ENCODE measurements at places on chromosomes 11 and 22. TPM values are rescaled to one million over a fixed set of nuclear protein-coding genes. Genes with fewer than 3 reads are reported as not detected.

- no peak overlapping the region for H3K4me3 ChIP-seq
- no peak for DNase-seq
These were observed 6.7 kb upstream of the NAV2 start for GRCh38 chr11:19705936-19706335.

GRCh38 chr11:17169876-17170275, 37.9 kb downstream of the PIK3C2A start:
- no peak for DNase-seq
- peaks cover 10% of the 10 kb centered on the region for H3K4me1 ChIP-seq
- H3K27me3 ChIP-seq, result no peaks in the 10 kb centered on the region
- no peak overlapping the region for H3K27ac ChIP-seq

DNA sequence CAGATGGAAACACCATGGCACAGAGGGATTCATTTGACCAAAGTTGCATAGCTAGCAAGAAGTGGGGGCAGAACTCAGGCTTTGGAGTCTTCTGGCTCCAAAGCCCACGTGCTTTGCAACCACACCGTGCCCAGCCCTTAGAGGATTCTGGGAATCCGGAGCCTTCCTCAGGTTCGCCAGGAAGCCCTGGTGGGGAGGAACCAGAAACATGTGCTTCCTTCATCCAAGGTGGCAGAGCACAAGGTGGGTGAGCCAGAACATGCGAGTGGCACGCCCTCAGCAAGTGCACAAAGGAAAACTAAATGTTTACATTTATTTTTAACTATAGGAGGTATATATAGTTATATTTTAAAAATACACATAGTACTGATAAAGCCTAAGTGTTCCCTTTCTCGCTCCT, 151.9 kb upstream of the NECTIN1 start:
- no peak overlapping the region for H3K27ac ChIP-seq
- H3K4me1 ChIP-seq, result peaks cover 4% of the 10 kb centered on the region
- H3K4me3 ChIP-seq, result no peak overlapping the region
- DNase-seq, result no peak
- H3K27me3 ChIP-seq, result no peaks in the 10 kb centered on the region

DNA sequence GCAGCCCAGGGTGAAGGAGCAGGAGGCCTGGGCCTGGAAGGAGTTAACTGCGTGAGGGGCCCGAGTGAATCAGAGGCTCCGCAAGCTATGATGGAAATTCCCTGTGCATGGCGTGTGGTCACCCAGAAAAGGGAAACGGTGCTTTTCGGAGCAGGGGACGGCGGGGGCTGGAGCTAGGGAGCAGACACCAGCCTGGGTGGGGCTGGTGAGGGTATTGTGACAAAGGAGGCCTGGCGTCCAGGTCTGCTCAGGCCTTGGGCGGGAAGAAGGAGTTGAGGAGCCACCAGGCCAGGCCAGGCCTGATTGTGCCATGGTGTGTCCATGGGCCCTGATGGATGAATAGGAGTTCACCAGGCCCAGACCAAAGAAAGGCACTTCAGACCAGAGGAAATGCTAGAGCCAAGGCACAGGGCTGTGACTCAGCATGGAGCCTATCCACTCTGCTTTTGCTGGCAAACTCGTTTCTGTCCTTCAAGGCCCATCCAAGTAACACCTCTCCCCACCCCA, 12.8 kb upstream of the SPI1 start:
- H3K36me3 ChIP-seq, result no peaks in the 10 kb centered on the region
- DNase-seq, result no peak
- no peak overlapping the region for H3K4me3 ChIP-seq
- H3K27ac ChIP-seq, result no peak overlapping the region
- peaks cover 22% of the 10 kb centered on the region for H3K4me1 ChIP-seq

- no peak for DNase-seq
- H3K4me3 ChIP-seq, result peak overlapping the region; percentile 50
- H3K4me1 ChIP-seq, result peaks cover 33% of the 10 kb centered on the region
- peak overlapping the region; percentile 72 for H3K27ac ChIP-seq
- H3K36me3 ChIP-seq, result no peaks in the 10 kb centered on the region
- H3K27me3 ChIP-seq, result no peaks in the 10 kb centered on the region
These were observed 38.1 kb upstream of the LINC01488 start for GRCh38 chr11:69443138-69443967.

DNA sequence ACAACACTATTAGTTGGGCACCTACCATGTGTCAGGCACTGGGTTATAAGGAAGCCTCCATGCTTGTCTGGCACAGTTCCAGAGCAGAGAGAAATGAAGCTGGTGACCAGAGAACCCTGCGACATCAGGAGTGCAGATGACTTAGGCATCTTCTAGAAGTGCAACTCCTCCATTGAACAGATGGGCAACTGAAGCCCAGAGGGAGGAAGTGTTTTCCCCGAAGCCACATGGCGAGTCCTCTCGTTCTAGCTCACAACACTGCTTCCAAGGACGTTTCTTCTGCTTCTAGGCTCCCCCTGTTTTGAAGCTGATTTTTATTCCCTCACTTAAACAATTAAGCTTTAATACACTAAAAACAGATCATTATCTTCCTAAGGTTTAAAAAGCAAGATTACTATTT, 109.8 kb upstream of the SYT13 start:
- no peaks in the 10 kb centered on the region for H3K36me3 ChIP-seq
- H3K27ac ChIP-seq, result no peak overlapping the region
- H3K4me1 ChIP-seq, result no peaks in the 10 kb centered on the region
- DNase-seq, result no peak
- no peaks in the 10 kb centered on the region for H3K27me3 ChIP-seq

GRCh38 chr11:118305726-118306125, 1.2 kb downstream of the CD3E start:
- H3K27me3 ChIP-seq, result no peaks in the 10 kb centered on the region
- H3K4me3 ChIP-seq, result no peak overlapping the region
- H3K27ac ChIP-seq, result no peak overlapping the region
- H3K36me3 ChIP-seq, result no peaks in the 10 kb centered on the region

DNA sequence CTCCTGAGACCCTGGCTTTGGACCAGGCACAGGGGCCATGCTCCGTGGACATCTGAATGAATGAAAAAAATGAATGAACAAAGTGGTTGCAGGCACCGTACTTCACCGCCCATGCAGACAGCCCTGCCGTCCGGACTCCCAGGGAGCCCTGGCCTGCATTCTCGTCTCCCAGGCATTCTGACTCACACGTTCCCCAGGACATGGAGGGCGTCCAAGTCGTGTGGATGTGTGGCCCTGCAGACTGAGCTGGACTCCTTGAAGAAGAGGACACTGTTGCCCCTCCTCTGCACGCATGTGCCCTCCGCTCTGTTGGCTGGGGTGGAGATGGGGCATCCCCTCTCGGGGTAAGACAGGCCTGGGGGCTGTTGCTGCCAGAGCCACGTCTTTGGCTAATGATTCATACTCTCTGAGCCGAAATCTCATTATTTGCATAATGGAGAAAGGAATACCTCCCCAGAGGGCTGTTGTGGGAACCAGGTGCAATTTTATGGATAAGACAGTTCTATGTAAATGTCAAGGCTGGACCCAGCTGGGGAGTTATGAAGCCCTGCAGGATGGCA, 49.7 kb downstream of the RTL6 start:
- H3K4me3 ChIP-seq, result no peak overlapping the region
- H3K4me1 ChIP-seq, result peaks cover 13% of the 10 kb centered on the region
- no peak for DNase-seq
- H3K36me3 ChIP-seq, result no peaks in the 10 kb centered on the region
- no peaks in the 10 kb centered on the region for H3K27me3 ChIP-seq
- peak overlapping the region; percentile 6 for H3K27ac ChIP-seq

- H3K27ac ChIP-seq, result peak overlapping the region; percentile 54
- no peaks in the 10 kb centered on the region for H3K36me3 ChIP-seq
- no peak overlapping the region for H3K4me3 ChIP-seq
- no peak for DNase-seq
These were observed 19.7 kb upstream of the CTTN start for GRCh38 chr11:70378506-70379134.

DNA sequence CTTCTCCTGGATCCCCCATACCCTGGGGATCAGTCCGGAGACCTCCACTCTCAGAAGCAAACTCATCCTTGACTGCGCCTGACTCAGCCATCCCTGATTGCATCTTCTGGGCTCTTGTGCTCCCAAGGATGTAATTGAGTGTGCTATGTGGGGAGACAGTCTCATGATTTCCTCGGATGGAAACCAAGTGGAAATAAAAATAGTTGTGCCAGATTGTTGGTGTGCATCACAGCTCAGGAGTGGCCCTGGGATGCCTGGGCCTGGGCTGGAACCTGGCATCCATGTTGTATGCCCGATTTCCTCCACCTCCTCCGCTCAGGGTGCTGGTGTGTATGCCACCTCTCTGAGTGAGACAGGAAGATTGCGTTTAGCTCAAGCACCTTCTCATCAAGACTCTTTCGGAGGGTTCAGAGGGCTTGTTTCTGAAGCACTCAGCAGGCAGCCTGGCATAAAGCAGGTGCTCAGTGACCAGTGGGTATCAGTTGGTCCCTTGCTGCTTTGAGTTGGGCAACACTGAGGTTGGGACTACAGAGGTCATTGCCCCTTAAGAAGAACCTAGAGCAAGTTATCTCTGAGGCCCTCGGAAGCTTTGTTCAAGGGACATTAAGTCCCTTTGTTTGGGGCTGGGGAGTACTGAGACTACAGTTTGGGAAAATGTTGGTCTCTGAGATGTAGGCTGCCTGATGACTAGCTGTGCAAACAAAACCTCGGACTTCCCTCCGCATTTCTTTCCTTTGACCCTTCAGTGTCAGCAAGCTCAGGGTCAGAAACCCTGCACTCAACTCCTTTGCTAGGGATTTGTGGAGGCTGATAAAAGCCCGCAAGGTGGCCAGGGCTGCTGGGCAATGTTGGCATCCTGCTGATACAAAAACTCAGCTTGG, 24.8 kb upstream of the MICAL2 start:
- H3K36me3 ChIP-seq, result no peaks in the 10 kb centered on the region
- H3K27ac ChIP-seq, result peak overlapping the region; percentile 88
- DNase-seq, result no peak
- H3K4me3 ChIP-seq, result peak overlapping the region; percentile 3
- no peaks in the 10 kb centered on the region for H3K27me3 ChIP-seq
- H3K4me1 ChIP-seq, result peaks cover 48% of the 10 kb centered on the region

GRCh38 chr22:47176573-47177333, 414.3 kb downstream of the TBC1D22A start:
- H3K27me3 ChIP-seq, result no peaks in the 10 kb centered on the region
- H3K36me3 ChIP-seq, result no peaks in the 10 kb centered on the region
- no peak for DNase-seq
- H3K27ac ChIP-seq, result no peak overlapping the region

DNA sequence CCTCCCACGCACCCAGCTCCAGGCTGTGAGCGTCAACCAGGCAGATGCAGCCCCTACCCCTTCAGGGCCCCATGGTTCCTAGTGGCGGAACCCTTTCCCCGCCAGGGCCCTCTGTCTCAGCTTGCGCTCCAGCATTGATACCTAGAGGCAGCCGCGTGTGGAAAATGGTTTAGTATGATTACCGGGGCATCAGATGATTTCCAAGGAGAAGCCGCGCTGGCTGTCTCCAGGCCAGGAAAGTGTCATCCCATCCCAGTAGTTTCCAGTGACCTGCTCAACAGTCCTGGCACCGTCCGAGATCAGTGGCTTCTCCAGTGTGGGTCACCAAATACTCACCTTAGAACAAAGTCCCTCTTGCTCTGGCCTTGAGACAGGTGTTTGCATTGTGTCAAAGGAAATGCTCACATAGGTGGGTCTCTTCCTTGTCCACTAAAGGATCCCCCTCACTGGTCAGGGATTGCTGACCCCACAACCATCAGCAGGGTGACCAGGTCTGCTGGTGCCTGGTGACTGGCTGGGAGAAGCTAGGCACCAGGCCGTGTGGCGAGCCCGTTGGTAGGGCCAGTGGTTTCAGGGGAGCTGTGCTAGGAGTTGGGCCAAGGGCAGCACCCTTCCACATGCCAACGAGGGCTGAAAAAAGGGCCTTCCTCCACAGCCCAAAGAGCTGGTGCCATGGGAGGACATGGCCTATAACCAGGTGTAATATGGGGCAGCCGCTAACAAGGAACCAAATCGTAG, 109.4 kb downstream of the MORC2 start:
- H3K4me3 ChIP-seq, result no peak overlapping the region
- no peaks in the 10 kb centered on the region for H3K27me3 ChIP-seq
- H3K27ac ChIP-seq, result no peak overlapping the region

DNA sequence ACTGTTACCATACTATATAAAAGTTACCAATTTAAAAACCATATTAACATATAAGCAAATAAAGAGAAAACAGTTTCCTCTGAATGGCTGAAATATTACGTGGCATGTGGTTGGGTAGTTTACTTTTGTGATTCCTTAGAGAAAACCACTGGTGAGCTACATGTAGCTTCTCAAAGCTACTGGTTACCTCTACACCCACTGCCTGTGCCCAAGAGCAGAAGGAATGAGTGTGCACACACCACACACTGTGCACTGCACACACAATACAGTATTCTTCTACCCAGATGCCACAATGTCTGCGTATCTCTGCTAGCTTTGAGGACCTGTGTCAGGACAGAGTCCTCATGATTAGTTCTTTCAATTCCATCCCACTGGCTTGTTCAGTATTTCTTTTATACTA, 25.5 kb upstream of the YPEL1 start:
- H3K27me3 ChIP-seq, result no peaks in the 10 kb centered on the region
- no peak overlapping the region for H3K4me3 ChIP-seq
- H3K4me1 ChIP-seq, result no peaks in the 10 kb centered on the region

DNA sequence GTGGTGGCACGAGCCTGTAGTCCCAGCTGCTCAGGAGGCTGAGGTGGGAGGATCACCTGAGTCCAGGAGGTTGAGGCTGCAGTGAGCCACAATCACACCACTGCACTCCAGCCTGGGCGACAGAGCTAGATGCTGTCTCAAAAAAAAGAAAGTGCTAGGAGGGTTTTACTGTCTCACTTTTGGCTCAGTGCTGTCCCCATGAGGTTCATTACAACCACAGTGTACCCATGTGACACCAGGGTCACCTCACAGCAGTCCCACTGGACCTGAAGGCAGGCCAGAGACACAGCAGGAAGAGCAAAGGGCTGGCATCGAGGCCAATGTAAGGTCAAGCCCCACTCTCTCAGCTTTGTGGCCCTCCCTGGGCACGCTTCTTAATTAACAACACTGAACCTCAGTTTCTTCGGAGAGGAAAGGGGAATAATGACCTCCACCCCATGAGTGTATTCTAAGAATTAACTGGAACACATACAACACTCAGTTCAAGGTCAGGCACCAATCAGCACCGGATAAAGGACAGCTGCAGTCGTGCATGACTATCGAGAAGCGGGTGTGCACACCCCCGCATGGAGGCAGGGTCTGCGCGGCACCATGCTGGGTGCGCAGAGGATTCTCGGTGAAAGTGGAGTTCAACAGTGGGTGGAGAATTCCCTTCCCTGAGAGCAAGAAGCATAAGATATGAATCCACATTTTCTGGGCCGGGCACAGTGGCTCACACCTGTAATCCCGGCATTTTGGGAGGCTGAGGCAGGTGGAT, 30.9 kb upstream of the BAIAP2L2 start:
- H3K27me3 ChIP-seq, result no peaks in the 10 kb centered on the region
- no peaks in the 10 kb centered on the region for H3K36me3 ChIP-seq
- H3K4me1 ChIP-seq, result no peaks in the 10 kb centered on the region
- no peak overlapping the region for H3K4me3 ChIP-seq

GRCh38 chr22:29060251-29060869, 1.3 kb downstream of the C22orf31 start:
- H3K4me3 ChIP-seq, result no peak overlapping the region
- no peaks in the 10 kb centered on the region for H3K4me1 ChIP-seq
- no peaks in the 10 kb centered on the region for H3K27me3 ChIP-seq
- H3K27ac ChIP-seq, result no peak overlapping the region
- no peaks in the 10 kb centered on the region for H3K36me3 ChIP-seq

Gene OR51B4
- not detected for total RNA-seq

Gene MOGAT2
- total RNA-seq, result not detected

Gene SLC22A8
- not detected for total RNA-seq

Gene CHRM1
- not detected for total RNA-seq

Gene BTG4
- total RNA-seq, result not detected

Gene ANO5
- total RNA-seq, result 1.2 TPM

Gene KCNJ4
- total RNA-seq, result not detected

Gene MRPL40
- total RNA-seq, result 23.3 TPM

Gene KCNC1
- total RNA-seq, result 0.49 TPM

Gene ZNF214
- total RNA-seq, result 3.9 TPM

Gene BEST1
- total RNA-seq, result 4.4 TPM

Data from vagina (tissue), 2 donors.